ENCODE measurements at places on chromosomes 12 and 14. TPM values are rescaled to one million over a fixed set of nuclear protein-coding genes. Genes with fewer than 3 reads are reported as not detected.

Gene RAB35
- 42.2 TPM for total RNA-seq

Gene OASL
- total RNA-seq, result 27.4 TPM

Gene CRIP1
- 2.4 TPM for total RNA-seq

Gene ARL1
- total RNA-seq, result 88.4 TPM

Gene STAC3
- 0.32 TPM for total RNA-seq

Gene BATF
- total RNA-seq, result not detected

Gene IAPP
- total RNA-seq, result not detected

Gene FITM1
- total RNA-seq, result under 0.01 TPM

Gene LBHD2
- total RNA-seq, result not detected

Gene SERPINA3
- 0.61 TPM for total RNA-seq

Gene TCL1B
- total RNA-seq, result not detected

Gene ZFYVE21
- 66.7 TPM for total RNA-seq

Gene SLC2A14
- not detected for total RNA-seq

Gene AKAP6
- total RNA-seq, result under 0.01 TPM

Gene OTOGL
- total RNA-seq, result 1.8 TPM

Gene MYH6
- not detected for total RNA-seq

Gene KLC1
- 145 TPM for total RNA-seq

Gene NRIP2
- total RNA-seq, result not detected

Gene VWF
- 531 TPM for total RNA-seq

Gene SLC6A12
- total RNA-seq, result not detected

Gene GALNT4
- total RNA-seq, result 19.5 TPM

Gene TAS2R13
- total RNA-seq, result 0.32 TPM

Gene GALNT8
- not detected for total RNA-seq

Gene PTPN21
- 4.4 TPM for total RNA-seq

Gene RNASE2
- not detected for total RNA-seq

Gene WNT1
- not detected for total RNA-seq

Gene DHRS2
- total RNA-seq, result not detected

All from epithelial cell of umbilical artery (primary cell).